OCI-M1 (cell line): ENCODE measurements at places on chromosomes 13 and 19.

DNA sequence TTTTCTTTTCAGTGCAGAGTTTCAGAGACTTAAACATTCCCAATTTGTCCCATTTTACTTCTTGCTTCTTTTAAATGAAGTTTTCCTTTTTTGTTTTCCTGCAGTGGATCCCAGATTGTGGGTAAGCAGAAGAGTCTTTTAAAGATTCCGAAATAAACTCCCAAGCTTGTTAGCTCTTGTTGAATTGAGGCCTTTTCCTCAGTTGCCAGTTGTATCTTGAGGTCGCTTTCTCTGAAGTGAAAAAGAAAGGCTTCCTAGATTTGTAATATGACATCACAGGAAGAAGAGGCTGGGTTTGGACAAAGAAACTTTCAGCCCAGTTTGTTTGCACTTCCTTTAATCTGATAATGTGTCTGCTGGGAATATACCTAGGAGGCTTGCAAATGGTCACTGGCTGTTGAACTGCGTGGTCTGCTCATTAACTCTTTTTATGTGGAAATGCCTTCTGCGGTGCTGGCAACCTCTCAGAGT is at the start of gene LPAR6:
Gene LPAR6 (minus strand): TSS at position 233 of the 471 bp plus-strand sequence. CDS start 690 bp downstream, outside the sequence.
- peak; percentile 59 for DNase-seq

- DNase-seq, result no peak
These were observed 11.6 kb downstream of the ATP4B start for GRCh38 chr13:113646376-113646775.

DNA sequence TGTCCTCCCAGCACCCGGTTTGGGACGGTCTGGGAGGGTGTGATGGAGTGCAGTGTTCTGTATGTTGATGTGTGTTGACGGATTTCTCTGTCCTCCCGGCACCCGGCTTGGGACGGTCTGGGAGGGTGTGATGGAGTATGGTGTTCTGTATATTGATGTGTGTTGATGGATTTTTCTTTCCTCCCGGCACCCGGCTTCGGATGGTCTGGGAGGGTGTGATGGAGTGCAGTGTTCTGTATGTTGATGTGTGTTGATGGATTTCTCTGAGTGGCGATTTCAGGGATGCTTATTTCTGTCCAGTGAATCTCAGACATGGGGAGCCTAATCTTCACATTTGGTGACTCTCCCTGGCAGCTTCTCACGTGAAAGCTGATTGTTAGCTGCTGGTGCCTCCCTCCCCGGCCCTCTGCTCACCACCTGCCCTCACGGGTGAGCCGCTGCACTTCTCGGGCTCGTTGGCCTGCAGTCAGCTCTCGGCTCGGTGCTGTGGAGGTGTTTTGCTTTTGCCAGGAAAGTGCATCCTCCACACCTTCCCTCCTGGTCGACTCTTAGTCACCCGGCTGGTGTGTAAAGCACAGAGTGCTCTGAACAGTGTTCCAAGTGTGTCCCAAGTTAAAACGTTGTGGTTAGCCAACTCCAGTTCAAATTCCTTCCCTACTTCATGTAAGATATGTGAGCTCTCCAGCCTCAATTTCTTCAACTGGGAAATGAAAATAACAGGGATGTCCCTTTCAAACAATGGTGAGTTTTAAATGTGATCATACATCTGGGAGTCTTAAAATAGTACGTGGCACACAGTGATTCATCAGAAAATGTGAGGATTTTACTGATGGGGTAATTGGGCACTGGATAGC is 54.6 kb downstream of the ATP11A start:
- DNase-seq, result no peak

DNA sequence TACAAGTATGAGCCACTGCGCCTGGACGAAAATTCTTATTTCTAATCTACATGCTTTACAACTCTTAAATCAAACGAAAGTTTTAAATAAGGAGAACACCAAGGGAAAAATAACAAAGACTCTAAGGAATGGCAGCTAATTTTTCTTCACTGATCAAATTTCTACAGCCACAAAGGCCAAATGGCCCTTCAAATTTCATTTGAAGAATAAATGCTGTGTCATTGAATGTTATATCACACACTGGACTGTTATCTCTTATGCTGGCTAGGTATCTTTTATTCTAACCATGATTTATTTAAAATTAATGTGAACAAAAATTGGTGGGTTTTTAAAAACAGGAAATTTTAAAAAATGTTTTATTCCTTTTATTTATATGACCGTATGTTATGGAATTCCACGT is 14.1 kb downstream of the SMAD9 start:
- DNase-seq, result no peak

GRCh38 chr13:23570099-23570920 is at the start of gene TNFRSF19:
Gene TNFRSF19 (plus strand): TSS chr13:23570412. CDS start chr13:23590184, 19,772 bp downstream.
- DNase-seq, result peak; percentile 84

DNA sequence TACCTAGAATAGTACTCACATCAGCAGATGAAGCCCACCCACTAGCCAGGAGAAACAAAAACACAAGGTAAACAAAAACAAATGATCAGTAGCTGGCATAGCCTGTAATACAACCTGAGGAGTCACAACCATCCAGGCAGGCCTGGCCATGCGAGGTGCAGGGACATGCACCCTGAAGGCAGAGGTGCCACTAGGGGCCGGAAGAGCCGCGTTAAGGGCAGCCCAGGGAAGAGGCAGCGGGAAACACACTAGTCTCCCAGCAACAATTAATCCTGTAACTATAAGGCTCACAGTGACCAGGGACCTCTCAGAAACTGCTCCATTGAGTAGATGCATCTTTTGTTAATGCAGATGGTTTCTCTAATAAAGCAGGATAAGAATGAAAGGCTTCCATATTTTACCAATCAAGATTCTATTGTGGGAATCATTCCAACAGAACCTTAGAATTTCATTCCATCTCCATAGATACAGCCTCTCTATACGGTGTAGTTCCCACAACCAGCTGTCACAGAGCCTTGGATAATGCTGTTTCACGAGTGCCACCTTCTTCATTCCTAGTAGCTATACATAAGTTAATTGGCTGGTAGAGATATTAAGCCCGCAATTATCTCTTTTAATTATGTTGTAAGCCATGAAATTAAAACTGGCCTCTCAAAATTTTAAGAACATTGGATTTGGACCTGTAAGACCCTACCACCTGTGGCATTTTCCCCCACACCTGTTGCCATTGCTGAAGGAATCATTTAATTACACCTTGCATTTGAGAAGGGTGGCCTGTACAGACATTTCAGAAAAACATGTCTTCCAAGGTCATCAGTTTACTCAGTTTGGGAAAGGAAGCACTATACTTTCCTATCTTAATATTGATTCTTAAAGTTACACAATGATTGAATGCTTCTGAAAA is 28.7 kb downstream of the ANKRD10 start:
- DNase-seq, result no peak

DNA sequence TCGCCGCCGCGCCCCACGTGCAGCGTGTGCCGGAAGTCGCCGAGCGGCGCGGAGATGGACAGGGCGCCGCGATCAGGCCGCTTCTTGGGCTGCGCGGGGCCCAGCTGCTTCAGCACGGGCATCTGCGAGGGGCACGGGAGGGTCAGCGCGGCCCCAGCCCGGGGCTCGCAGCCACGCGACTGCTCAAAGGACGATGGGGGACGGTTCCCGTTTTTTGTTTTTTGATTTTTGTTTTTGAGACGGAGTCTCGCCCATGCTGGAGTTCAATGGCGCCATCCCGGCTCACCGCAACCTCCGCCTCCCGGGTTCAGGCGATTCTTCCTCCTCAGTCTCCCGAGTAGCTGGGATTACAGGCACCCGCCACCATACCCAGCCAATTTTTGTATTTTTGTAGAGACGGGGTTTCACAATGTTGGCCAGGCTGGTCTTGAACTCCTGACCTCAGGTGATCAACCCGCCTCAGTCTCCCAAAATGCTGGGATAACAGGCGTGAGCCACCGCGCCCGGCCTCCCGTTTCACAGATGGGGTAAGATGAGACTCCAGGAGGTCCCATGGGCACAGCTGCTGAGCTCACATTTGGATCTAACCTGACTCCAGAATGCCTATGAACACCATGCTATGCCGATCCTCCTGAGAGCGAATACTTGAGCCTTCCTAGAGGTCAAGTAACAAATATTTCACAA is 2.0 kb upstream of the LENG9 start:
- no peak for DNase-seq

- no peak for DNase-seq
These were observed 66.8 kb upstream of the RFC3 start for GRCh38 chr13:33751151-33751550.

DNA sequence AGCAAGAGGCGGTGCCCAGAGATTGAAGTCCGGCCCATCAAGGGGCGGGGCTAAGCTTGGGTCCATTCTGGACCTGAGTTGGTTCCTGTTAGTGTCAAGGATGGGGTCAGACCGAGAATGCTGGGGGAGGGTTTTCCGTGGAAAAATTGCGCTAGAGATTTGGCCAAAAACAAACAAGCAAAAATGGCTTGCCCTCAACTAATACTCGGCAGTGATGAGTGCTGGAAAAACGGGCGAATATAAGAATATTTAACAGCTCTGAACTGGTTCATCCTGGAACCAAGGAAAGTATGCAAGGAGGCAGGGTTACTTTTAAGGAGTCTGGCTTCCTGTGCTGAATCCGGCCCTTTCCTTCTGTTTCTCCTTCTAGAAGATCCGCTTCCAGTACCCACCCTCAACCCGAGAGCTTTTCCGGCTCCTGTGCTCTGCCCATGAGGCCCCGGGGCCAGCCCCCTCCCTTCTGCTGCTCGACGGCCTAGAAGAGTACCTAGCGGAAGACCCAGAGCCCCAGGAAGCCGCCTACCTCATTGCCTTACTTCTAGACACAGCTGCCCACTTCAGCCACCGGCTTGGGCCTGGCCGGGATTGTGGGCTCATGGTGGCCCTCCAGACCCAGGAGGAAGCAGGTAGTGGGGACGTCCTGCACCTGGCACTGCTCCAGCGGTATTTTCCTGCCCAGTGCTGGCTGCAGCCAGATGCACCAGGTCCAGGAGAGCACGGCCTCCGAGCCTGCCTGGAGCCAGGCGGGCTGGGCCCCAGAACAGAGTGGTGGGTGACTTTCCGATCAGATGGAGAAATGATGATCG is 880 bp downstream of the SWSAP1 start:
- DNase-seq, result peak; percentile 97

- DNase-seq, result no peak
These were observed 248.3 kb downstream of the TSHZ3 start for GRCh38 chr19:31100981-31101380.

GRCh38 chr13:73179650-73180274 is 121.0 kb downstream of the KLF5 start:
- DNase-seq, result no peak

DNA sequence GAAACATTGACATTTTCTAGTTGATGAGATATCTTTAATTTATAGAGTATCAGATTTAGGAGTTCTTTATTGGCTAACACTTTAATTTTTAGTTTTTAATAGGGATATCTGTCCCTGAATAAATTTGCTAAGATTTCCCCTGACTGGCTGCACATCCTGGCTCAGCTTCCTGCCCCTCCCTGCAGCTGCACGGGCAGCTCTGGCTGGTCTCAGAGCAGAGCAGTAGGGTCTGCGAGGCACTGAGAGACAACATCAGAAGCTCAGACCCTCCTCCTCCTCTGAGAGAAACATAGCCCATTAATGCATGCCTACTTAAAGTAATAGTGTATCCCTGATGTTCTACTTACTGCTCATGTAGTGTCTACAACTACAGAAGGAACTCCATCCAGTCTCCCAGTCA is 139.2 kb downstream of the TNFSF13B start:
- DNase-seq, result no peak

DNA sequence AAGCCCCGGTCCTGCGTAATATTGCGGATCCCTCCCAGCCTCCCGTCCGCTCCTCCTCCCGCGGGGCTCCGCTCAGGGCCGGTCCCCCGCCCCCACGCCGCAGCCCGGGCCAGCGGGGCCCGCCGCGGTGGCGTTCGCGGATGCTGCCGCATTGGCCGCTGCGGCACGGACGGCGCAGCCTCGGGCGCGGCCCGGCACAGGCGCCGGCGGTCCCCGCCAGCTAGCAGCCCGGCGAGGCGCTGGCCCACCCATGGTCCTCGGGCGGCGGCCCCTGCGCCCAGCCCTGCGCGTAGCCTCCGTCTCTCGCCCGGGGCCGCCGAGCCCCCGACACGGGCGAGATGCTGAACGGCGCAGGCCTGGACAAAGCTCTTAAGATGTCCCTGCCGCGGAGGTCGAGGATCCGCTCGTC is at the start of gene ATP8A2:
Gene ATP8A2 (plus strand): TSS at position 100 of the 409 bp plus-strand sequence. CDS start 239 bp downstream, at position 339.
- no peak for DNase-seq

DNA sequence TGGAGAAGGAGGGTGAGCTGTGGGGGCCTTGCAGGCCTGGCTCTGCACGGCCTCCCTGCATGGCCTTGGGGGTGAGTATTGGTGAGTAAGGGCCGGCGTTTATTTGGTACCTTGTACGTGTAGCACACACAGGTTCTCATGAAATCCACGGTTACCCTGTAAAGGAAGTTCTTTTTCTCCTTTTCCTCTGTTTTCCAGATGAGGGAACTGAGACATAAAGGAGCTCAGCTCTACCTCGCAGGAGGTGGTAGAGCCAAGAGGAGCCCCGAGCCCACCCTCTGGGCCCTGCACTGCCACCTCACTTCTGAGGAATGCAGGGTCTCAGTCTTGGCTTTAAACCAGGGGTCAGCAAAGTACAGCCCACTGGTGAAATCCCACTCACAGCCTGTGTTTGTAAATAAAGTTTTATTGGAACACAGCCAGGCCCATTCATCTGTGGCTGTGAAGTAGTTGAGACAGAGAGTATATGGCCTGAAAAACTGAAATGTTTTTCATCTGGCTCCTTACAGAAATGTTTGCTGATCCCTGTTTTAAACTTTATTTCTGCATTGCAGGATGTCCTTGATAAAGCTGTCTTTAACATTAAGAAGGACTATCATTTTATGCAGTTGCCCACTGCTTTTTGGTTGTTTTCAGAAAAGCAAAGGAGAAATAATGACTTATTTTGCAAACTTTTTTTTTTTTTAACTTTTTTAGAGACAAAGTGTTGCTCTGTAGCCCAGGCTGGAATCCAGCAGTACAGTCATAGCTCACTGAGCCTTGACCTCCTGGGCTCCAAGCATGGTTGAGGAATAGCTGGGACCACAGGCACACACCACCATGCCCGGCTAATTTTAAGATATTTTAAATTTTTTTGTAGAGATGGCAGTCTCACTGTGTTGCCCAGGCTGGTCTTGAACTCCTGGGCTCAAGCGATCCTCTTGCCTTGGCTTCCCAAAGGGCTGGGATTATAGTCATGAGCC is 6.4 kb downstream of the EPN1 start:
- no peak for DNase-seq

GRCh38 chr13:95156208-95156607 is 145.0 kb downstream of the ABCC4 start:
- peak; percentile 14 for DNase-seq

DNA sequence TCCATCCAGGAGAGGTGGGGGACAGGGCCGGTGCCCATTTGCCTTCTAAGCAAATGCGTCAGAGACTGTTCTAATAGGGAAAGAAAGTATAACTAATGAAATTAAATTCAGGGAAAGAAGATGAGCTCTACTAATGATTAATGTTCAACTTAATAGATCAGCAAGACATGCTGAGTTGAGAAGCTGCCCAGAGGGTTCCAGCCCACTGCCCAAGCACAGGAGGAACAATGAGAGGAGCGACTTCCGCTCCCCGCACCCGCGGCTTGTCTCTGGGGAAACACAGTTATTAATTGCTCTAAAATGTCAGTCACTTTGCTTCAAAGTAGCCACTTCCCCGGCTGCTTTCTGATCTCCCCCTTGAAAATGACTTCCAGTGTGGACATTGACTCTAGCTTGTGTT is 331.3 kb downstream of the UQCRFS1 start:
- no peak for DNase-seq

GRCh38 chr13:76043874-76044273 is 407.7 kb downstream of the LMO7 start:
- DNase-seq, result peak; percentile 56
